CD4-positive, alpha-beta T cell treated with Interferon alpha-2 for 1 hour (primary cell): ENCODE measurements at places on chromosomes 1 and 21.
A peak's percentile ranks its signal among the peaks of the same experiment; 100 is the strongest.

DNA sequence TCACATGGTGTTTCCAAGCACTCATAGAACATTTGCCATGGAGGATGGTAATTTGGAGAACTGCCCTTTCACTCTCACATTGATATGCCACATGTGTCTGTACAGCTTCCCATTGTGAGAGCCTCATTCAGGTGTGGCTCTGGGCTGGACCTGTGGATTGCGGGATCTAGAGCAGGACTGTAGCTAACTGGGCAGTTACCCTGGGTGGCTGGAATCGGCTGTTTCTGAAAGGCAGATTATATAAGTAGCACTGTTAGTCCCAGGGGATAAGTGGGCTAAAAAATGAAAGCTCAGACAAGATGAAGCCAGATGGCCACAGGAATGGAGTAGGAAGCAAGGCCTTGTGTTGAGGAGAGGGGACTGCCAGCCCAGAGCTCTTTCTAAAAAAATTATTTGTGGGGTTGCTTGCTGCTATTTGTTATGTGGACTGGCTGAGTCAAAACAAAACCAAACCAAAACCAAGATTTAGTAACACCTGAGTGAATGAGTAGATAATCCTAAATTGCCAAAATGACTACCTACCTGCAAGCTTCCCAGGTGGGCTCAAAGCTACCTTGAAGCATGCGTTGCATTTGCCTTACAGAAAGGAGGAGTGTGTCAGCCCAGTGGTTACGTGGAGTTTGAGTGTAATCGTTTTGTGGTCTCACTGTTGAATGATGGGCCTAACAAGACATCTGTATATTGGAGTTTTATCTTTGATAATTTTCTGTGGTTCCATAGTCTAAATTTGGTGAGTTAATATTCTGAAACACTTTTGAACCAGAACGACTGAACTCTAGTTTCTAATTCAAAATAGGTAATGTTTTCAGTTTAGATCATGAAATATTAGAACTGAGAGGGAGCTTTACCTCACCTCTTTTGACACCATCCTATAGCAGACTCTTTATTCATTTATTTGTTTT lies 58.0 kb downstream of the SDCCAG8 start:
- no peak for DNase-seq

DNA sequence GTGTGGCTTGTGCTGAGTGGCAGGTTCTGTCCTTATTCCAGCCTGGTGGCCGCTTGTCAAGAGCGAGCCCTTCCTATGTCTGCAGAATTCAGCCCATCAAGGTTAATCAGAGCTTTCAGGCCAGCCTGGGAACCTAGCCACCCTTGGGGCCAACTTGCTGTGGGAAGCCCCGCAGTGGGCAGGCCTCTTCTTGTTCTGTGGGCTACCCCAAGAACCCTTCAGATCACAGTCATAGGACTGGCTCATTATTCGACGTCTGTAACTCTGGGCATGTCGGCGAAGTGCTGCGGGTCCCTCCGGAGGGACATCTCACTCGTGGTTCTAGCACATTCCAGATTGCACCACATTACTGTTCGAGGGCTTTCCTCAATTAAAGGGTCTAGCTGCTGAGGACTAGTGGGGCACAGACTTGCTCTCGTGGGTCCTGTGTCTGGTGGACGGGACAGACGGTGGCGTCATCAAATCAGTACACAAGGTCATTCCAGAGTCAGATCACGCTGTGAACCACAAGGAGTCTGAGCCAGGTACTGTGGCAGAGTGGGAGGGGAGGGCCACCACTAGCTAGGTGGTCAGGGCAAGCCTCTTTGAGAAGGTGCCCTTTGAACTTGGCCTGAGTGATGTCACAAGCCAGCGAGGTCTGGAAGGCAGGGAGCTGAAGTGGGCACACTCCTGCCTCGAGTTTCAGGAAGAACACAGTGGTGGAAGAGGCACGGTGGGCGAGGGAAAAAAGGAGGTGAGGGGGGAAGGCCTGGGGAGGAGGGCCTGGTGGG lies 20.3 kb upstream of the TNFRSF1B start:
- DNase-seq = no peak

GRCh38 chr1:235127203-235127602 lies 1.4 kb downstream of the TOMM20 start:
- no peak for DNase-seq

DNA sequence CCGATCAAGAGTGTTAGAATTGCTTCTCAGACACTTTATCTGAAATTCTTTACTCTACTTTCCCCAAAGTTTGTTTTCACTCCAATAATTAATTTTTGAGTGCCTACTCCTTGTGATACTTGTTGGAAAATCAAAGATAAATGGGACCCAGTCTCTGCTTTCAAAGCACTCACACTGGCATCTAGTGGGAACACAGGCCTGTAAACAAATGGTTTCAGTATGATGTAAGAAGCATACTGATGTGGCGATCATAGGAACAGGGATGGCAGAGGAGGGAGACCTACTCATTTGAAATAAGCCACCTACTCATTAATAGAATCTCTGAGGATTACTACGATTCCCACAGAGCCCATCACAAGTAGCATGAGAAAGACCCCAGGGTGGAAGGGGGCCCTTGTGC lies 273.7 kb upstream of the ST6GALNAC5 start:
- no peak for DNase-seq

DNA sequence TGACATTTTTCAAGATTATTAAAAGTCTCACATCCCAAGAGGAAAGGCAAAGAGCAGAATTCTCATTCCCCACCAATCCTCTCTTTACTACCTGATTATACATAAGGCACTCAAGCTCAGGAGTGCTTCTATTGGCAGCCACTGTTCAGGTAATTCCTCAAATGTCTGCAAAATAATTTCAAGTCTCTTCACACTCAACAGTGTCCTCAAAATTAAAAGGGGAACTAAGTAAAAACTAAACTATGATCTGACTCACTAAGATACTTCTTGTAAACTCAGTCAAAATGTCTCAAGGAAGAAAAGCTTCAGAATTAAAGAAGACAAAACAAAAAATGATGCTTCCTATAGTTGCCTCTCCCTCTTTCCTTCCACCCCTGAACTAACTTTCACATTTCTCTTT lies 135.6 kb downstream of the GPATCH2 start:
- DNase-seq = no peak

- DNase-seq = no peak
Observed at GRCh38 chr1:185062710-185063370, 17.5 kb downstream of the RNF2 start.

GRCh38 chr1:26616881-26617280 lies 78.9 kb upstream of the ARID1A start:
- no peak for DNase-seq

GRCh38 chr1:42983693-42984092 lies 25.0 kb upstream of the SLC2A1 start:
- DNase-seq = no peak

- DNase-seq = no peak
Observed at GRCh38 chr1:43327549-43328292, 9.9 kb upstream of the MPL start.

- no peak for DNase-seq
Observed at GRCh38 chr1:213054733-213055591, 3.9 kb downstream of the RPS6KC1 start.

- no peak for DNase-seq
Observed at GRCh38 chr1:70847013-70847412, 200.6 kb downstream of the PTGER3 start.

- DNase-seq = no peak
Observed at GRCh38 chr1:203089651-203090045, 3.8 kb upstream of the MYOG start.

- DNase-seq = no peak
Observed at GRCh38 chr1:216830424-216831210, 107.4 kb upstream of the ESRRG start.

GRCh38 chr1:31441073-31441472 lies 28.1 kb downstream of the SERINC2 start:
- no peak for DNase-seq

GRCh38 chr1:28229996-28230395 lies 2.8 kb downstream of the DNAJC8 start:
- DNase-seq = no peak

- DNase-seq = peak; percentile 88
Observed at GRCh38 chr21:33380483-33380998, 22.7 kb upstream of the IFNGR2 start.

DNA sequence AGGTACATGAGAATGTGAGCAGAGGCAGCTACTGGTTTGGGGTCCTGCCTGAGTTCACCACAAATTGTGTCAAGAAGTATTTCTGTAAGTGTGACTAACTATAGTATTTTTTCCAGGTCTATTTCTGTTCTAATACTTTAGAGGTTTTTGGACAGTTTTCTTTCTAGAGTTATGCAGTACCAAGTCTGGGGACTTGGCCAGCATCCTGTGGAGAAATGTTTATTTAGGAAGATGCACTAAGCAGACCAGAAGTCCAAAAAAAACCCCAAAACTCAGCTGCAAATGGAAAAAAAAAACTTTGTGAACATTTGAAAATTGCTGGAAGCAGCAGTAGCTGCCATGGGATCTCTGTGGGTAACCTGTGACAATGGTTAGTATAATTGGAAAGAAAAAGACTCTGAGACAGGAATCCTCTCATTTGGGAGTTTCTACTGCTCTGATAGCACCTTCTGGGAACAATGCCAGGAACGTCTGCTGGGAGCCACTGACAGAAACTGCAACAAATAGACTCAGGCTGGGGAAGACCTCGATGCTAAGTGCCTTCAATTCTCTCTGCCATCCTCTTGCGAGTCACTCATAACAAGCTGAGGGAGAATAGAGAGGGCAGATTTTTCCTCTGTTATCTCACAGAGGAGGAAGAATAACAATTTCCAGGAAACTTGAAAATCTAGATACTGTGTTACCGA lies 37.6 kb downstream of the OR10R2 start:
- no peak for DNase-seq

DNA sequence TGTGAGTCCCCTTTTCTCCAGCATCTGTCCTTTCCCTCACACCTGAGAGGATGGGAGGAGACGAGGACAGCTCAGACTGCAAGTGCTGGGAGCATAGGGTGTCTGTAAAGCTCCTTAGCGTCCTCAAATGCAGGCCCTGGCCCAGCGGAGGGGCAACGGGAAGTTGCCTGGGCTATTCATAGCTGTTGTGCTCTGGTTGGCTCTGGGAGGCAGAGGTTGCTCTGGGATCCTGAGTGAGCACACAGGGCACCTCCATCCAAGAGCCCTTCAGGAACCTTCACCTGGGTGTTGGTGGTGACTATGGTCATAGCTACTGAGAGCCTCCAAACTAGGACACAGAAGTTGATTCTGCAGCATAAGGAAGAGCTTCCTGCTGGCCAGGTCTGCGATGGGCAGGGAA lies 2.6 kb downstream of the PADI1 start:
- no peak for DNase-seq

- DNase-seq = peak; percentile 37
Observed at GRCh38 chr1:2174348-2175054, 20.1 kb downstream of the FAAP20 start.

GRCh38 chr1:115282807-115283208 lies 55.2 kb downstream of the NGF start:
- DNase-seq = no peak

- DNase-seq = no peak
Observed at GRCh38 chr1:228945885-228946284, 210.6 kb downstream of the RHOU start.

DNA sequence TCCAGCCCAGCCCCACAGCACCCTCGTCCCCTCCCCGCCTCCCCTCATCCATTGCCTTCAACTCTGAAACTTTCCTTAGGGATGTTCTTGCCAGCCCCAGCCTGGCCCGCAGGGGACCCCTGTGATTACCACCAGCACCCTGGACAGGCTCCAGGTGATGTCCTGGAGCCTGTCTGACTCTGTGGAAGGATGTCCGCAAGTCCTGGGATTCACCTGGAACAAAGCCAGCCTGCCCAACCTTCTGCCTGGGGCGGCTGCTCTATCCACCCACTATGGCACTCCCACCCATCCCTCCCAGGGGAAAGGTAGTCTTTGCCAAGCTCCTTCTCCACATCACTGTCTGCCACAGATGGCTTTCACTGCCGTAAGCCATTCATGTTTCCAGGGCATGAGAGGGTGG lies 24.4 kb upstream of the PTPRF start:
- no peak for DNase-seq

- DNase-seq = no peak
Observed at GRCh38 chr1:85553416-85554335, 26.9 kb upstream of the CCN1 start.

GRCh38 chr1:212520746-212521145 lies 87.8 kb upstream of the ATF3 start:
- no peak for DNase-seq

- DNase-seq = no peak
Observed at GRCh38 chr21:44551340-44551961, at the start of gene KRTAP10-2. TSS of gene KRTAP10-2 (minus strand) at chr21:44551505. CDS start at chr21:44551458, 47 bp downstream.

- no peak for DNase-seq
Observed at GRCh38 chr1:51100264-51100880, 1.7 kb upstream of the C1orf185 start.

- no peak for DNase-seq
Observed at GRCh38 chr1:115815694-115816093, 25.2 kb downstream of the NHLH2 start.

- DNase-seq = peak; percentile 69
Observed at GRCh38 chr1:201713086-201713810, 115.7 kb upstream of the IPO9 start.

DNA sequence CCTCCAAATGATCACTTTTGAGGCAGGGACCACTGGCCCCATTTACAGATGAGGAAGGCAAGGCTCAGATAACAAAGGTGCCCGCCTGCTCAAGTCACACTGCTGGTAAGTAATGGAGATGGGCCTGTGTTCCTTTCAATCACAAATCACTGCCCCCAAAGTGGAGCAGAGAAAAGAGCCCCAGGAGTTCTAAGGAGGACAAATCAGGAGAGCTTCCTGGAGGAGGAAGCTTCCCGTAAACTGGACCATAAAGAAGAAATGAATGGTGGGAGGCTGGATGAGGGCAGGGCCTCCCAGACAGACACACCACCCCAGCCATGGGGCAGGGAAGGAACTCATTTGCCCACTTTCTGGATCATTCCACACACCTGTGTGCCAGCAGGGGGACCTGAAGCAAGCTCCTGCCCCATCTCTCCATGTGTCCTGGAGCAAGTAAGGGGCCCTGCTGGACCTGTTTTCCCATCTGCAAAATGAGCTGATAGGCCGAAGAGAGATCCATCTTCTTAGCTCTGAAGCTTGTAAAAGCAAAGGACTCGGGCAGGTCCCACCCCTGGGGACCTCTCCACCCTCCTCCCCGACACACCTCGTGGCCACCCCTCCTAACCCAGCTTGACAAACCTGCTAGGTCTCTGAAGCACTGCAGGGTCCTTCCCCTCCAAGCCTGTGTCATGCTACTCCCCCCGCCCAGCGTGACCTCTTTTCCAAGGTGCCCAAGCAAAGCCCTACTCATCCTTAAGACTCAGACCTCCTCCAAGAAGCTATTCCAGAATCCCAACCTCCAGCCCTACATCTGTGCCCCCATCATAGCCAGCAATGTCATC lies 5.5 kb downstream of the LAPTM5 start:
- no peak for DNase-seq

DNA sequence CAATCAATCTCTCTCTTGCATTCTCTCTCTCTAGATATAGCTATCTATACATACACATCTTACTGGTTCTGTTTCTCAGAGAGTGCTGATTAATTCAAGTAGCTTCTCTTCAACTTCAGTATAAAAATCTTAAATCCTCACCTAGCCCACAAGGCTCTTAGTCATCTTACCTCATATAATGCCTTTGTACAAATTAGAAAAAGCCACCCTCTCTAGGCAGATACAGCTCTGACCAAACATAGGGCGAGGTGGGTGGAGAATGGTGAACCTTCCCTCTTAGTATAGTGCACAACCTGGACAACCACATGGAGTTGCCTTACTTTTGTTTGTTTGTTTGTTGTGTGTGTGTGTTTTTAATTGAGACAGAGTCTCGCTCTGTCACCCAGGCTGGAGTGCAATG lies 5.1 kb upstream of the INAVA start:
- no peak for DNase-seq
